ENCODE measurements at places on chromosomes 7 and 10.

DNA sequence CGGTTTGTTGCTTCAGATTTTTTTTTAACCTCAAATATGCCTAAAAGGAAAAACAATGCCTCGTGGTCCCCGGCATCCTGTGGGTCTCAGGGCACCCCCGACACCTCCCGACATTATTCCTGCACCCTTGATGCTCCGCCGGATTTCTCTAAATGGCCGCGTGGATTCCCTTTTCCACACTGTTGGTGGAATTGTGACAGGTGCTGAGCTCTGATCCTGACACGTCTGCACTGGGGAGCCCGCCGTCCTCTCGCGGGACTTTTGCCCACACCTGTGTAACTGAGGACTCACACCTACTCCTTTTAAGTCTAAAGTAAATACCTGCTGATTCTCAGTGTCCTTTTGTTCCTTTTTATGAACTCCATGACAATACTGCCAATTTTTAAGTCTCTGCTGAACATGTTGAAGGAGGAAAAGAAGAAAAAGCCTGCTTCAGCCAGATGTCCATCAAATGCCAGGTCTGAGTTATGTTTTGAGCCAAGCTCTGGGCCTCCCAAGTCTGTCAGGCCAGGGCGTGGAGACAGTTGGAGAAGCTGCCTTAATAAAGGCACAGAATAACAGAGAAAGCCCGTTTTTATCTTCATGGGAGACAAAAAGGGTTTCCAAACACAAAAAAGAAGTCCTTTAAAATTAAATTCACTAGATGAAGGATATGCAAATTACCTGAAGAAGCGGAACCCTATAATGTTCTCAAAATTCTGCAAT lies 568.2 kb downstream of the DNAJB6 start:
- DNase-seq = no peak

DNA sequence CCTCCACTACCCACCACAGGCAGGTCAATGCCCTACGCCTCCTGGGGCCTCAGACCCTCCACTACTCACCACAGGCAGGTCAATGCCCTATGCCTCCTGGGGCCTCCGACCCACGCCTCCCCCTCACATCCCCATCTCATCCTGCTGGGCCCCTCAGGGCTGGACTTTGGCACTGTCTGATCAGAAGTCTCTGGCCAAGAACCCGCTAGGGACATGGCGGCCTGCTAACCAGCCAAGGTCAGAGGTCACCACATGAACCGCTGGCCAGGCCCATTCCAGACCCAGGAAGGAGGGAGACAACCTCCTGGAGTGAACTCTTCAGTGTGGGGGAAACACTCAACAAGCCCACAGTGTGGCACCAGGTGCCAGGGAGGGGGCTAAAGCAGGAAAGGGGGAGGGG lies 55.8 kb downstream of the STK32C start:
- DNase-seq = no peak

- DNase-seq = no peak
Measured at GRCh38 chr10:4051641-4052151, 266.7 kb upstream of the KLF6 start.

- no peak for DNase-seq
Measured at GRCh38 chr10:122632031-122632430, 67.6 kb downstream of the C10orf120 start.

GRCh38 chr10:32982911-32983909 lies 25.2 kb upstream of the ITGB1 start:
- DNase-seq = no peak

DNA sequence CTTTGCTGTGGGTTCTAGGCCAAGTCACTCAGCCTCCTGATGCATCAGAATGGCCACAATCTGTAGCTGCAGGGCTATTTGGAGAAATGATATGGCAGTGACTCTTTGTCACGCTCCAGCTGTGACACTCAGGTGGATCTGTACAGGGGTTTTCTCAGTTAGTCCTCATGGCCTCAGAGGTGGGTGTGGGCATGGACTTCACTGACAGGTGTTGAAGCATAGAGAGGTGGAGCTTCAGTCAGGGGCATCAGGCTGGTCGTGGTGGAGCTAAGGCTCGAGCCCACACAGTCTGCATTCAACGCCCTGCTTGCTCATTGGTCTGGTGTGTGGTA lies 21.2 kb downstream of the PALD1 start:
- DNase-seq = no peak

- no peak for DNase-seq
Measured at GRCh38 chr10:4359003-4359402, 467.0 kb upstream of the AKR1E2 start.

- no peak for DNase-seq
Measured at GRCh38 chr7:6435486-6436384, 12.0 kb downstream of the DAGLB start.

DNA sequence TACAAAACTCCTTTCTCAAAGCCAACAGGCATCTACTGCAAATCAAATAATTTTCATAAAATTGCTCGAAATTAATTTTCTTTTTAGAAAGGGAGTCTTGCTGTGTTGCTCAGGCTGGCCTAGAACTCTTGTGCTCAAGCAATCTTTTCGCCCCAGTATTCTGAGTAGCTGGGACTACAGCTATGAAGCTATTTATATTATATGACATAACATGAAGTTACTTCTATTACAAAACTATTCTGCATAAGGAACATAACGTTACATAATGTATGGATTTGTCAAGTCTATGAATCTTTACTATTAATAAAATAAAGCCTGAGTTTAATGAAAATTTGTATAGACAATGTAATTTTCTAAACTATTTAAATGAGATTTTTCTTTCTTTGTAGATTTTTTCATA lies 415.0 kb downstream of the PARD3 start:
- DNase-seq = no peak

DNA sequence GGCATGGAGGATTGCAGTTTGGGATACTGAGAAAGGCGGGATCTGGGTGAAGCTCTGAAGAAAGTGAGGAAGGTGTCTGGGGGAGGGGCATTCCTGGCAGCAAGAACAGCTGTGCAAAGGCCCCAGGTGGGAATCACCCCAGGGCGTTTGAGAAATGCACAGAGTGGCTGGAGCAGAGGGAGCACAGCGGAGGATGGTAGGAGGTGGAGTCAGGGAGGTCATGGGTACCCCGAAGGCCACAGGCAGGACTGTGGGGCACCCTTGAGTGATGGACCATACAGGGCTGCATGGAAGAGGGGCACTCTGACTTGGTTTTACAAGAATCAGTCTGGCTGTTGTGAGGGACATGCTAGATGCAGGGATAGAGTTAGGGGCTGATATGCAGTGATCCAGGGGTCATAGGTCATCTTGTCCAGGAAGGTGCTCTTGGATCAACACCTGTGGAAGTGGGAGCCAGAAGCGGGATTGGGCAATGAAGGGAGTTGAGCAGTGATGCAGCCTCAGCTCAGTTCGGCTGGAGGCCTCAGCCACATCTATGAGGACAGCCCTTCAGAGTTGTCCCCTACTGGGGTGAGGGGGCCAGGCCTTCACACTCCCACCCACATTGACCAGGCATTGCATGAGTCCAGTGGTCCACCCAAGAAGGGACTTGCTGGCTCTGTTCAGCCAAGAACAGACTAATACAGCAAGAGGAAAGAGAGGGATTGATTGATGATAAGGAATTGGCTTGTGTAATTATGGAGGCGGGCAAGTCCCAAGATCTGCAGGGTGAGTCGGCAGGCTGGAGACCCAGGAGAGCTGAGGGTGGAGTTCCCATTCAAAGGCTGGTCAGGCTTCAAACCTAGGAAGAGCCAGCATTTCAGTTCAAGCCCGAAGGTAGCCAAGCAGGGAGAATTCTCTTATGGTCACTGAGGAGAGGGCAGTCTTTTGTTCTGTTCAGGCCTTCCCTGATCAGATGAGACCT lies 48.7 kb downstream of the TSPAN15 start:
- DNase-seq = no peak

GRCh38 chr10:79457256-79457785 lies 11.9 kb upstream of the ZCCHC24 start:
- no peak for DNase-seq

DNA sequence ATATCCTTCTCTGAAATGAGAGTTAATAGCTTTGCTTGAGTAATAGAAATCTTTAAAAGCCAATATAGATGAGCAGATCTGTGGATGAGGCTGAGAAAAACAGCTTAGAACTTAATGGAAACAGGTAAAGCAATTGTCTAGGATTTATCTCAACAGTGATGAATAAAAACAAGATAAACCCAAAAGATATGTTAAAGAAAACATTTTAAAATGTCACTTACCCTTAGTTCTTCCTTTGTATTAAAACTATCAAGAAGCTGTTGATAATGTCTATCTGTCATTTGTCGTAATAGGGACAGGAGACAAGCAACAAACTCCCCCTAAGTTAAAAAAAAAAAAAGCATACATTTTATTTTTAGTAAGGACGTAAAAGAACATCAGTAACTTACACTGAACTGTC lies 272.1 kb upstream of the IMMP2L start:
- no peak for DNase-seq

GRCh38 chr7:127189074-127189473 lies 63.7 kb downstream of the GRM8 start:
- no peak for DNase-seq

GRCh38 chr7:66505531-66506451 lies 122.9 kb upstream of the KCTD7 start:
- DNase-seq = no peak

- DNase-seq = no peak
Measured at GRCh38 chr10:57119684-57120083, 758.6 kb upstream of the ZWINT start.

- DNase-seq = no peak
Measured at GRCh38 chr7:143884969-143885559, 16.9 kb downstream of the TCAF1 start.

- no peak for DNase-seq
Measured at GRCh38 chr7:129479831-129480230, 22.5 kb upstream of the SMKR1 start.

DNA sequence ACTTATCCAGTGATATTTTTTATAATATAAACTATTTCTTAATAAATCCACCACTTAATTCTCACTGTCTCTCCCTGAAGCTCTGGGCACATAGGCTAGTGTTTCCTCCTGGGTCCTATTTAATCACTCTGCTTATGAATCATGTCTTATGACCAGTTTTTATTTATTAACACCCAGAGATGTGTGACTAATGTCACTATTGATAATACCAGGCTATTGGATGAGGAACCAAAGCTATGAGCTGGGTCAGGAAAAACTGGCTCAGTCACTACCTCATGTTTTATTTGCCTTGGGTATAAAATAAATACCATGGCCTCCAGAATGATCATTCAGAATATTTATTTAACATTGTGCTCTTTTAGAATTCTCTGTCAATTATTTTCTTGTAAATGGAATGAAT lies 5.2 kb downstream of the SEMA3E start:
- DNase-seq = no peak

DNA sequence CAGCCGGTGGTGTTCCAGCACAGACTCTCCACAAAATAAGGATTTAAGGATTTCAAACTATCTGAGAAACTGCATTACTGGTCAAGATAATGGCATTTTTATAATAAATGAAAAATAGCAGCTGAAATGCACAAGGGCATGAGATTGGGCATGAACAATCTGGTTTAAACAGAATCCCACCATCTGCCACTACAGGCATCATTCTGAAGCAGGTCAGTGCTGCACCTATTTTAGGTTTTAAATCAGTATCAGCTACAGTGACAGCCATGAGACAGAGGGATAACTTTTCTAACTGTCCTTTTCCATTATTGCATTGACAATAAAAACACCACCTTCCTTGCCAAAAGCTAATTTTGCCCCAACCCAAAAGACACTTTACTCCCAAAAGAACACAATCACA lies 186.8 kb downstream of the ETV1 start:
- DNase-seq = no peak

GRCh38 chr7:25260862-25261494 lies 32.7 kb upstream of the NPVF start:
- no peak for DNase-seq

DNA sequence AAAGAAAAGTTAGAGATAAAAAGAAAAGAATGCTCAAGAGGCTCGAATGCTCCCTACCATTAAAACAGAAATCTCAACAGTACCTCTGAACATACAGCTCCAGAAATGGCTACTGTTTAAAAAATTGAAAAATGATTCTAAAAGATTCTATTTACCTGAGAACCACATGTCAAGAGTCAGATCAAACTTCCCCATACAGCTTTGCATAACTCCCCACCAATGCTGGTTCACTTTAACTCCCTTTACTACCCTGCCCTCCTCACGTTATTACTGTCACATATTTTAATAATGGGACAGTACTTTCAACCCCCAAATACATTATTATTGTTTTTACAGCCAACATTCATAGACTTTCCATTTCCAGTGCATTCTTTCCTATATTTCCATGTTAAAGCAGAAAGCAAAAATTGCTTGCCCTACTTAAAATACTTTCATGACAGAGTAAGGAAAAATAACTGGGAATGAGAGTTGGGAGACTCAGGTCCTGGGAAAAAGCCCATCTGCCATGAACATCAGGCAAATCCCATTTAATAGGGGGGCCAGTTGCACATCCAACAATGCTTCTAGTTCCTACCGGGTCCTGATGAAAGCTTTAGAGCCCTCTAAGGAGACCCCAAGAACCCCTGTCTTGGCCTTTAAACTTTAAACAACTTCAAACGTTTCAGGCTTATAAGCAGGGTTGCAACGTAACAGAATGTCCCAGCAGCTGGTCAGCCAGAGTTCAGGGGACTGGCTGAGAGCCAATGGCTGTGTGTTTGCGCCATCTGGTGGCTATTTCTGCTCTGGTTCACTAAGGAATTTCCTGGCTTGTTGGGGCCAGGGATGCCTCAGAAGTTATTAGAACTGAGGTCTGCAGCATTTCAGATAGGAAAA lies 247.4 kb downstream of the ELMO1 start:
- no peak for DNase-seq

DNA sequence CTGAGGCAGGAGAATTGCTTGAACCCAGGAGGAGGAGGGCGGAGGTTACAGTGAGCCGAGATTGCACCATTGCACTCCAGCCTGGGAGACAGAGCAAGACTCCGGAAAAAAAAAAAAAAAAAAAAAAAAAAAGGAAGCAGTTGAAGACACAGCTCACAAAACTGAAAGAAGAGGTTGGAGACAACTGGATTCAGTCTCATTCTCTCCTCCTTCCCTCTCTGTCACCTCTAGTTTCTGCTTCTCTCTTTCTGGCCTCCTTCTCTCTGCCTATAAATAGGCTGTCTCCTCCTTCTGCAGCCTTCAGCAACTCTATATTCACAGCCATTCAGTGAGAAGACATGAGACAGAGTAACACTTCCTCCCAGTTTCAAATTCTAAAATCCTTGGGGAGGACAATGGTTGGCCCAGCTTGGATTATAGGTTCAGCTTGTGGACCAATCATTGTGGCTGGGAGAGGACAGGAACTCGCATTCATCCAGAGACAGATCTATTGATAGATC lies 125.6 kb upstream of the HABP2 start:
- DNase-seq = no peak

Data from cortex of kidney (tissue), 1 donor.